ENCODE measurements at places on chromosomes 11 and 22.

DNA sequence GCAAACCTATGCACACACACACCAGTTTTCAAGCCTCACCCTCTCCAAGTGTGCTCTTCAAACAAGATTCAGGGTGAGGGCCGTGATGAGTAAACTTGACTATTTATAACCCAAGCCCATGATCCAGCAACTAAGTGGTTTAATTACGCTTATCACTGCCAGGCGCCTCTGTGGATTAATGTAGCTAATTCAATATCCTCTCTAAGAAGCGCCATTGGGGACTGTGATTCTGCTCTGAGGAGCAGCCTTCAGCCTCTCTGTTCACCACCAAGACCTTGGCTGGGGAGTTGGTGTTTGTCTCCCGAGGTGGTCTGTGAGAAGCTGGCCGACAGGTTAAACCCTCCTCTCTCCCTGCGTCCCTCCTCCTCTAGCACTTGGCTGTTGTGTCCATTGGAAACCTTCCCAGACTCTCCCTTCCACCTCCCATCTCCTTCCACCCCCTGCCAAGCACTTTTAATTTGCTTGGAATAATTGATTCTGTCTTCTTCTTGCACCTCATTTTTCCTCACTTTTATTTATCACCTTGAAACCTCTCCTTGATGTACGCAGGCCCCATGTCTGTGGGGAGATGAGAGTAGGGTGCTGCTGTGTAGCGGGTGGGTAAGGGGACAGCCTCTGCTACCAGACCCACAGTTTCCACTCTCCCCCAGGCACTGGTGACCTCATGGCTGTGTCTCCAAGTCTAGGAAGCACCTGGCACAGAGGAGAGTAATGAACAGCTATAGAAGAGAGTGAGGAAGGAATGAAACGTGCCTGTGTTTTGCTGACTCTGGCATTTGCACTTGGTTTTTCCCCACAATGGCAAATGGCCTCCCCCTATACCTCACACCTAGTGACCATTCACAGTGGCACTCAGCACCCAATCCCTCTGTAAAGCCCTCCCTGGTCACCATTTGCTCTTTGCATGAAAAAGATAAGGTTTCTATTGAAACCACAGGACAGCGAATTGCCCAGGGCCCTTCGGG lies 236.6 kb downstream of the GRIK4 start:
- peak; percentile 16 for DNase-seq

- no peak for DNase-seq
These were observed 113.0 kb upstream of the CLMP start for GRCh38 chr11:123308077-123308476.

DNA sequence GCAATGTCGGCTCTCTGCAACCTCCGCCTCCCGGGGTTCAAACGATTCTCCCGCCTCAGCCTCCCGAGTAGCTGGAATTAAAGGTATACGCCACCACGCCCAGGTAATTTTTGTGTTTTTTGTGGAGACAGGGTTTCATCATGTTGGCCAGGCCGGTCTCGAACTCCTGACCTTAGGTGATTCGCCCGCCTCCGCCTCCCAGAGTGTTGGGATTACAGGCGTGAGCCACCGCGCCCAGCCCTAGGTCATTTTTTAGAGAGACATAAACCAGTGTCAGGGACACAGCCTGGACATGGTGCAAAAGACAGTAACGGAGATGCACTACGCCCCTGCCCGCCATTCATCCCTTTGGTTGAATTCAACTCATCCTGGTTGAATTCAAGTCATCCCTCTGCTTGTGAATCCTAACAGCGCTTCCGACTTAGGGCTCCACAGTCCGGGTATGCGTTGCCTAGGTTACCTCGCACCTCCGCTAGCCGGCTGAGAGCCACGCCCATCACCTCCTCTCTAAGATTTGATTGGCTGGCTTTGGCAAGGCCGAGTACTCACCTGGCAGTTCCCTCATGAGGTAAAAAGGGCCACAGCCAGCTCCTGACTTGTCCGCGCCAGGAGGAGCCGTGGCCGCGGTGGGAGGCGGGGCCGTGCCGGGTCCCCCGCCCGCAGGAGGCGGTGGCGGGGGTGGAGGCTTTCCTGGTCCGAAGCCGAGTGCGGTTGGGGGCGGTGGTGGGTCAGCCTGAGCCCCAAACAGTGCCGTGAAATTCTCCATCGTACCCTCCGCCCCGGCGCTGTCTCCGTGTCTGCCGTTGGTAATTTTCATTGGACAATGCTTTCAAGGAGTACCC lies at the start of gene MED19:
TSS of gene MED19 (minus strand) at position 802 of the 842 bp plus-strand sequence. CDS start at position 766, 36 bp downstream.
- DNase-seq, result peak; percentile 99

GRCh38 chr11:6488821-6489220 lies 7.5 kb downstream of the TIMM10B start:
- no peak for DNase-seq

GRCh38 chr11:12286606-12287005 lies 90.8 kb upstream of the PARVA start:
- no peak for DNase-seq

GRCh38 chr11:14254533-14255237 lies 104.3 kb downstream of the RRAS2 start:
- no peak for DNase-seq

DNA sequence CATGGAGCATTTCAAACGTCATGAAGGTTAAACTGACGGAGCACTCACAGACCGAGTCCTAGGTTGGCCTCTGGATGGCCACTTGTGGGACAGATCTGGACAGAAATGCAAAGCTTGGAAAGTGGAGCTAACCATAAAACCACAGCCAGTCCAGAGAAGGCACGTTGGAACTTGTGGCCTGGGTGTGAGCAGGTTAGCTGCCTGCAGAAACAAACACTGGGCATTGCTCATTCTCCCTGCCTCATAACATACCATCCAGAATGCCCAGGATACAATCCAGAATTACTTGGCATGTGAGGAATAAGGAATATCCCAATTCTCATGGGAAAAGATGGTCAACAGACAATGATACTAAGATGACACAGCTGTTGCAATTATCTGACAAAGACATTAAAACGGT lies 1005.0 kb downstream of the TBC1D22A start:
- DNase-seq, result peak; percentile 4

DNA sequence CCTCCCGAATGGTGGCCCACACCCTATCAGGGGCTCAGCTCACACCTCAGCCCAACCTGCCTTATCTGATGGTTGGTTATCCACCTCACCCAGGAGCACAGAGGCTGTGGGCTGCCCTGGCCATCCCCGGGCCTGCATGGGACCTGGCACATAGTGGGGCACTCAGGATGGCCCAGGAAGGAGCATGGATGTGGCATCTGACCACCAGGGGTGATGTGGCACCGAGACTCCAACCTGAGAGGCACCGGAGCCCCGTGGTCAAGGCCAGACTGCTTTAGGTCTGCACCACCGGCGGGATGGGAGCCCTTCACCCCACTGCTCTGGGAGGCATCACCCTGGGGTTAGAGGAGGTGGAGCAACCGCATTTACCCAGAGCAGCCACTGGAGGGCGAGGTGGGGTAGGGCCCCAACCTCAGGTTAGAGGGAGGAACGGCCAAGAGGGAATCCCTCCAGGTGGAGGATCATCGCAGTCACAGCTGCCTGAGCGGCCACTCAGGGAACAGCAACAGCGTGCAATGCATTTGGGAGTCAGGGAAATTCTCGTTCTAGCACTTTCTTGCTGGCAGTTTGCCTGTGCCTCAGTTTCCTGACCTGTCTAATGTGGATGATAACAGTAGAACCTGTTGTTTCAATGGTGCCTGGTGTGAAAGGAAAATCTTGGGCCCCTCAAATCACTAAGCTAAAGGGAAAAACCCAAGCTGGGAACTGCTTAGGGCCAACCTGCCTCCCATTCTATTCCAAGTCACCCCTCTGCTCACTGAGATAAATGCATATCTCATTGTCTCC lies 52.9 kb upstream of the CARS1 start:
- peak; percentile 45 for DNase-seq

DNA sequence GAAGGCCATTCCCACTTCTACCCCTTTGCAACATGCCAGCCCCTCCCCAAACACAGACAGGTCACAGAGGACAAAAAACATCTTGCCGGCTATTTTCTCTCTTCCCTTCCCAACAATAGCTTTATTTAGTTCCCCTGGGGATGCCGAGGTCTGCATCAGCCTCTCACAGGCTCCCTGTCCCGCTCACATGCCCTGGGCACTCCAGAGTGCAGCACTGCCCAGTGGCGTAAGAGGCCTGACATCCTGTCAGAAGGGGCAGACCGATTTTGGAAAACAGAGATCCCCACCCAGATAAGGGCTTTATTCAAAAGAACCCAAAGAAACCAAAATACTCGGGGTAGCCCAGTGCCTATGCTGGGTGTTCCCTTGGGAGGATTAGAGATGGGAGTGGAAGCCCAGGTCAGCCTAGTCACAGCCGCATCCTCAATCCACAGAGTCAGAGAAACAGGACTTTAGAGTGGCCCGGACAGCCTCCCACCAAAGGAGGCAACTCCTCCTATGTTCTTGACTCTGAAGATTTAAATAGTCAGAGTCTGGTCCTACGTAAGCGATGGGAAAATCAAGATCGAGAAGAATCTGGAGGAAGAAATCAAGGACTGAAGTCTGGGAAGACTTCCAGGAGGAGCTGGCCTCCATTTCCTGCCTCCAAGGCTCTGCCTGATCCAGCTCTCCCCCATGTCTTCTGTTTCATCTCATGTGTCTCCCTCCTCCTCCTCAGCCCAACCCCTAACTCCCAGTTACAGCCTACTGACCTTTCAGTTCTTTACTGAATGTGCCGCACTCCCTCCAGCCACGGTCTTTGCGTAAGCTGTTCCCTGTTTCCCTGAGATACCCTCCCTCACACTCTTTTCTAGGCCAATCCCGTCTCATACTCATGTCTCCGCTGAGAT lies 129.3 kb downstream of the FBXO7 start:
- DNase-seq, result no peak

DNA sequence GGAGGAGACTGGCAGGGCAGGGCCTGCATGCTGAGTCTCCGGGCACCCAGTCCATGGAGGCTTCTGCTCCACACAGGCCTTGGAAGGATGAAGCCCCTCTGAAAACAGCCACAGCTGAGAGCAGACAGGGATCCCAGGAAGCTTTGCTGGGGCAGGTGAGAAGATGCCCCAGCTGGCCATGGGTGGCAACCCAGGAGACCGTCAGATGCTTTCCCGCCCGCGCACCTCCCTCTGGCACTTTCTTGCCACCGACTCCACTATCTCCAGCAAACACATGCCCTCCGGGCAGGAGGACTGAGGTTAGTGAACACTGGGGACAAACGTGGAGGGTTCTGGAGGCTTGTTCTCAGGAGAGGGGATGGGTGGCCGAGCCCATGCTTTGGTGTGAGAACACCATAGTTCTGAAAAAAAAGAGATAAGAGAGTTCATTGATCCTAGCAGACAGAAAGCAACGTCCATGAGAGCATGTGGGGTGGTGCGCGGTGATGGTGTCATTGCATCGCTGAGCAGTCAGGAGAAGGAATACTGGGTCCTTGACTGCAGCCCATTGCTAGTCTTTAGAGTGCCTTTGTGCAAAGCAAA lies 2.3 kb downstream of the C1QTNF6 start:
- no peak for DNase-seq

- peak; percentile 83 for DNase-seq
These were observed at the start of gene AHNAK for GRCh38 chr11:62546244-62546928. TSS of gene AHNAK (minus strand) at chr11:62546806. CDS start at chr11:62536098, 10,708 bp downstream.

- no peak for DNase-seq
These were observed 16.1 kb upstream of the TBX1 start for GRCh38 chr22:19744350-19745006.

DNA sequence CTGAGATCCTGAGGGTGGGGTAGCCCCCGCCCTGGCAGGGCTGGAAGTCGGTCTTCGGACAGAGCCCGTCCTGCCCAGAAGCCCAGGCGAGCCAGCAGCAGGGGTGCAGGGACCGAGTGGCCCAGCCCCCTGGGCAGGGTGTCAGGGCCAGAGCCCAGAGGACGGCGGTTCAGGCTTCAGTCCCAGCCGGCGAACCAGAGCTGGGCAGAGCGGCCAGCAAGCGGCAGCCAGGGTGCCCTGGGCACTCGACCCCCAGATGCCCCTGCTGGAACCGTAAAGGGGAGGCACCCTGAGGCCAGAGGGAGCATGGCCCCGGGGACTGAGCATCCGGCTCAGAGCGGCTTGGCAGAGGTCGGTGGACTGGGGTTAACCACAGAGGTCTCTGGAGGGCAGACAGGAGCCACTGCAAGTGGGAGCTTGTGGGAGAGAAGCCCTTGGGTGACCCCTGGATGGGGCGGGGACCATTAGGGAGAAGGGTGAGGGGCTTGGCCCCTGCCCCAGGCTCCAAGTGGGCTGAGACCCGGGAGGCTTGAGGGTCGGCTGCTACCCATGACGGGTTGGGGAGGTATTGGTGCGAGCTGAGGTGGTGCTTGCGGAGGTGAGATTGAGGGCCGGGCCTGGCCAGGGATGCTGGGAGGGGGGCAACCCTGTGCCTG lies 15.9 kb downstream of the LSP1 start:
- DNase-seq, result no peak

DNA sequence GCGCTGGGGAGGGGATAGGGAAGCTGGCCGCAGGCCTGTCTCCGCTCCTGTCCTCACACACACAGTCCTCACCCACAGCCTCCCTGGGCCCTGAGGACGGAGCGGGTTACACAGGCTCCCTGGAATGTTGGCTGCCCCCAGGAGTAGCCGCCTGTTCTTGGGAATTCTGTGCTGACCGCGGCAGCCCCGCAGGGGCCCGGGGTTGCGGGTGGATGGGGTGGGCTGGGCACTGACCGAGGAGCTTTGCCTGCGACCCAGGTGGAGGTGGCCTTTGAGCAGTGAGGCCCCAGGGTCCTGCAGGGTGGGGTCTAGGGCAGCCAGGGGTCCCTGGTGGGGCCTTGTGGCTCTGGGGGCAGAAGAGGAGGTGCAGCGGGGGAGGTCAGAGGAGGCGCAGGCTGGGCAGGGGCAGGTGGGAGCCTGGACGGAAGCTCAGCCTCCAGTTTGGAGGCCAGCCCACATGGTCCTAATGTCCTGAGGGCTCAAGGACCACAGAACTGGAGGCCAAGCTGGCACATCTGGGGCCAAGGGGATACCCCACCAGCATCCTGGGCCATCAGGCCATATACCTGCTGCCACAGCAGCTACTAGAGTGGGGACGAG lies 6.6 kb upstream of the MRGPRG start:
- no peak for DNase-seq

DNA sequence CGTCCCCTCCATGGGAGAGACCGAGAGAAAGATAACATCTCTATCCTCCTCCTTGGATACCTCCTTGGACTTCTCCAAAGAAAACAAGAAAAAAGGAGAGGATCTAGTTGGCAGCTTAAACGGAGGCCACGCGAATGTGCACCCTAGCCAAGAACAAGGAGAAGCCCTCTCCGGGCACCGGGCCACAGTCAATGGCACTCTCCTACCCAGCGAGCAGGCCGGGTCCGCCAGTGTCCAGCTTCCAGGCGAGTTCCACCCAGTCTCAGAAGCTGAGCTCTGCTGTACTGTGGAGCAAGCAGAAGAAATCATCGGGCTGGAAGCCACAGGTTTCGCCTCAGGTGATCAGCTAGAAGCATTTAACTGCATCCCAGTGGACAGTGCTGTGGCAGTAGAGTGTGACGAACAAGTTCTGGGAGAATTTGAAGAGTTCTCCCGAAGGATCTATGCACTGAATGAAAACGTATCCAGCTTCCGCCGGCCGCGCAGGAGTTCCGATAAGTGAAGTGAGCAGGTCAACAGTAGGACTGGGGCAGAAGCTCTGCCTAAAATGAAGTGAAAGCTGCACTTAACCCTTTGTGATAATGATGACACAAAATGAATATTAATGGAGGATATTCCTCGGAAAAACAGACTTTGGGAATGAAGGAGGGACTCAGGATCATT lies 65.3 kb downstream of the WNT11 start:
- no peak for DNase-seq

- no peak for DNase-seq
These were observed 102.5 kb downstream of the ADAMTS15 start for GRCh38 chr11:130550984-130551383.

Measured in epithelial cell of esophagus (primary cell).